Stimulated activated CD8-positive, alpha-beta memory T cell treated with anti-CD3 and anti-CD28 coated beads, Interleukin-7, amount 100 ng/mL, for 1 hour (primary cell): ENCODE measurements at places on chromosomes 4 and X.

GRCh38 chrX:69027181-69028005 is 137.9 kb downstream of the PJA1 start:
- no peak for DNase-seq

GRCh38 chr4:180635281-180635680 is 1607.9 kb upstream of the TENM3 start:
- DNase-seq = no peak

DNA sequence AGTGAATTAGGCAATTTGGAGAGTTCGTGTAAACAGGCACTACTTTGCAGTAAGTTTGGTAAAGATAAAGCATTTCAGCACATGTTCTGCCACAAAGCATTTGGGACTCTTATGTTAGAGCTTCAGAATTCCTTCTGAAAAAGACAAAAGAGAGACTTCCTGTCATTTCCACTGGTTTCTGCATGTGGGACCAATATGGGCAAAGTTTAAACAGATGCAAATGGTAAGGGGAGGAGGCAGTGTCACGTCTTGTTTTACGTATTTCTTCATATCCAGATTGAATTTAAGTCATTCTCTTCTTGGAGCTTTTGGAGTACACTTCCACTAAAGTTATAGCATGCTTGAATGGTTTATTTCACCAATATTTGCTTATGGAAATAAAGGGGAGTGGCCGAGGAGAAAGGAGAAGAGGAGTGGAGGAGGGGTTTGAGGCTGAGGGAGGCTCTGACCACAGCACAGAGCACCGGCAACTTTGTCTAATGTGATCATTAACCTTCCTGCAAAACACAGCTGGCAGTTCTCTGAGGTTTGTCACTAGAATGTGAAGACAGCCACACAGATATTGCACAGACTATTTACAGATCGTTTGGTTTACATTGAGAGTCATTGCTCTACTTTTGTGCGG is at the start of gene APELA:
TSS of gene APELA (plus strand) at position 479 of the 625 bp plus-strand sequence. CDS start 154 bp downstream, outside the sequence.
- no peak for DNase-seq

- no peak for DNase-seq
Observed at GRCh38 chr4:22595684-22596083, 79.8 kb upstream of the ADGRA3 start.

DNA sequence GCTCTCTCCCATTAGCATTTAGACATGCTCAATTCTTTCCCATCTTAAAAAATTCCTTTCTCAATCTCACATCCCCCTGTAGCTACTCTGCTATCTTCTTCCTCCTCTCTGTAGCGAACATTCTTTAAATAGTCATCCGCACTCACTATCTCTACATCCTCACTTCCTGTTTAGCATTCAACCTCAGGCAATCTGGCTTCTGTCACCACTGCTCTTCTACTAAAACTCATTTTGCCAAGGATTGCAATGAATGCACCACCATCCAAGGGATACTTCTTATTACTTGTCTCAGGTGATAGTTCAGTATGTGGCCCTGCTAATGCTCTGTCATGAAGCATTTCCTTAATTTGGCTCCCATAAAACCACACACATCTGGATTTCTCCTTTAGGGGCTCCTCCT is 10.9 kb upstream of the TET2 start:
- no peak for DNase-seq

DNA sequence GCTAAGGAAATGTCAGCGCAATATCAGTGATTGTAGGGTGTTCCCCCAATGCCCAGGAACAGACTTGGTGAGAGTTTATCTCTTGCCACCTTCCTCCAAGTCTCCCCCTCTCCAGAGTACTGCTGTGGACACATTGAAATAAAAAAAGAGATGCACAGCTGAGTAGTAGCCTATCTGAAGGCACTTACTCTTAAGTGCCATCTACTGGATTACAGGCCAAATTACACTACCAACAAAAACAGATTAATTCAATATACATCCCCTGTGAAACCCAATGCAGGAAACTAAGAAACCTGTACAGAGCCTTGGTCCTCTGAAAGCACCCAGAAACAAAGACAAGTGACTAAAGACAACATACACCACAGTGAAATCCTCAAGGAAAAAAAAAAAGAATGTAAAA is 460.3 kb downstream of the ZIC3 start:
- DNase-seq = no peak

DNA sequence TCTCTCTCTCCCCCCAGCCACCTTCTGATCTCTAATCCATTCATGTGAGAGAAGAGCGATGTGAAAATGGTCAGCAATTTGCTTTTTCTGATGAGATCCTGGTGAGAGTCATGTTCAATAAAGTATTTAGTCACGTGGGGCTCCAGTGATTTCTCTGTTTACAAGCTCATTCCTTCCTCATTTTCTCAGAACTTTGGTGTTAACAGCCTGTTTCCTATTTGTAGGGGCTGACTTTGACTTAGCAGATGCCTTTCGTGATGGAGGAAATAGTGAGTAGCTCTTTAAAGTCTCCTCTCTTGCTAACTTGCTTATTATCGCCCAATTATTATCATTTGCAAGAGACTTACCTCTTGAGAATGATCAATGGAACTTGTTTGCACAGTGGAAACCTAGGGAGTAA is 72.6 kb upstream of the CD99 start:
- DNase-seq = no peak

- no peak for DNase-seq
Observed at GRCh38 chrX:71227370-71228062, 4.5 kb downstream of the GJB1 start.

DNA sequence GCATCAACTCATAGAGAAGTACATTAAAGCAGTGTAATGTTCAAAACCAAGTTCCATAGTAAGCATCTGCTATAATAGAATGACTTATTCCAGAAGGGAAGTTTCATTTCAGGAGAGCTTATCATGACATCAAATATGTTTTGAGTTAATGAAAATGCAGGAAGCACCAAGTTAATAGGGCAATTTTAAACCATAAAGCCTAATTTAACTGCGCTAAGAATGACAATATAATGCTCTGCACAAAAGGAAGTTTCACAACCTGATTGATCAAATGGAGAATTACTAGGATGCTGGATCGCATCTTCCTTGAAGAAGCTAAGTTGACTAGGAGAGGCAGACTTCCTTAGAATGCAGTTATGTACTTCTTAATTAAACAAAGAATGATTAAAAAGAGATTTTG is 416.9 kb upstream of the MAGEB2 start:
- no peak for DNase-seq

GRCh38 chr4:185945252-185945651 is 123.7 kb upstream of the TLR3 start:
- no peak for DNase-seq

DNA sequence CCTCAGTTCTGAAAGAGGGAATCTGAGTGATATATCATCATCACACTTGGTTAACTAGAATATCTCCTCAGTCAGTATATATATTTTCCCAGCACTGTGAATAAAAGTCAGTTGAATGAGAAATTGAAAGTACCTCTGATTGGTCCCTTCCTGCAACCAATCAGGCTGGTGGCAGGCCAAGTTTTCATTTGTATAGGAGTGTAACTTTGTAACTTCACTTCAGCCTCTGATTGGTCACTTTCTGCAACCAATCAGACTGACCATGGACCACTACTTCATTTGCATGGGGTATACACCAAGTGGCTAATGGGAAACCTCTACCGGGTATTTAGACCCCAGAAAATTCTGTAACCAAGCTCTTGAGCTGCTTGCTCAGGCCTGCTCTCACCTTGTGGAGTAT is 2.0 kb upstream of the PGK1 start:
- DNase-seq = no peak

DNA sequence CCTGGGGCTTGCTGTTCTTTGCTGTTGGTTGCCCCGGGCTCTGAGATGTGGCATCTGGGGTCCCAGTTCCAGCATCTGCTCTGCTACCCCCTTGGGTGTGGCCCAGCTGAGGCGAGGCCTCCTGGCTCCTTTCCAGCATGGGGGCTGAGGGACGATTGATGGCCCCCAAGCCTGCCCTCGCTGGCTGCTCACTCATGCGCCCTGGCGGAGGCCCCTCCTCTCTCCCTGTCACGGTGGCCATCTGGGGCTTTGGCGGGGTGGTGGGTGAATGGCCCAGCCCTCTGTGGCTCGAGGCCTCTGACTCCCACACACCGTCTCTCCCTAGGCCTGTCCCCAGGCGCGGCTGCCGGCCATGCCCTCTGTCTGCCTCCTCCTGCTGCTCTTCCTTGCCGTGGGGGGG is 1.8 kb downstream of the PLXNA3 start:
- no peak for DNase-seq

GRCh38 chrX:18173494-18174180 is 47.0 kb downstream of the BEND2 start:
- DNase-seq = no peak

- peak; percentile 34 for DNase-seq
Observed at GRCh38 chrX:44344194-44344593, 722 bp upstream of the EFHC2 start.

DNA sequence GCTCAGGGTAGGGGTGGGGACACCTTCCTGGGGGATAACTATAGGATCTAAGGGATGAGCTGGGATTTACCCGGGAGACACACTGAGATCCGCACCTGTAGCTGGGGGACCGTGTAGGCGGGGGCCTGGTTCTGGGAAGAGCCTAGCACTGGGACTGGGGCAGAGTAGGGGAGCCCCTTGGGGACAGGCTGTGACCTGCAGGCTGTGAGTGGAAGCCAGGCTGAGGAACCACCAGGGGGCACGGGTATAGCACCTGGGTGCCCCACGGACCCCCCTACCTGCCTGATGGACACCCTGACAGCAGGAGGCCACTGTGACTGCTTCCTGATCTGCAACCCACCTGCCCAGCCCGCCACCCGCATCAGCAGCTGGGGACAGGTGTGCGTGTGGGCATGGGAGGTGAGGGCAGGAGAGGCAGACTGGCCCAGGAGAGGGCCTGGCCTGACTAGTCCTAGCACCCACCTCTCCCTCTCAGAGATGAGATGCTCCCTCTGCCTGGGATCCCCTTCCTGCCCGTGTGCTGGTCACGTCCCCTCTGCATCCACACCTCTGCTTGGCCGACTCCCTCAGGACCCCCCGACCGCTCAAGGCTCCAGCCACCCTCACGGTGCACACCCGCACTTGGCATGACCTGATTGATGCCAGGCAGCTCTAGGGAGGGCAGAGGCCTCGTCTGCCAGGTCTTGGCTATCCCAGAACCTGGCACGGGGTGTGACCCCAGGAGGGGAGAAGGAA is 94.2 kb upstream of the NKX1-1 start:
- no peak for DNase-seq

DNA sequence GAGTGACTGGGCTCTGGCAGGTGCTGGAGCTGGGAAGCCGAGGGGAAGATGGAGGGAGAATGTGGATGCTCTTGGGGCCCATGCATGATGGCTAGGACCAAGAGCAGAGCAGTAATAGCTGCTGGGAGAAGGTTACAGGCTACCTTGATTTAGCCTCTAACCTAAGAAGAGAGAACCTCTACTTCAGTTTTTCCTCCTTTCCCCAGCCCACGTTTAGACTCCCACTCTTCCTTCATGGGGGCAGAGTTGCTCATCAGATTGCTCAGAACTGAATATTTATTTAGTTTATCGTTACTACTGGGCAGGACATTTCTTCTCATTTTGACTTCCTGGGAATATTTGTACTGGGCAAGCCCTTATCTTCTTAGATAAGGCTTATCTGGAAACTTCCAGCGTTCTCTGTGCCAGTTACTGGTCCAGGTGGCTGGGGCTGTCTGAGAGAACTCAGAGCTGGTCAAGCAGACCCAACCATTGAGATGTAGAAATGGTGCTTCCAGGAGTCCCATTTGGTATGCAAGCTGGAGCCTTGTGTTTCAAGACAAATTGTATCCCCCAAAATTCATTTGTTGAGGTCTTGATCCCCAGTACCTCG is 442.9 kb upstream of the BOD1L1 start:
- DNase-seq = no peak

GRCh38 chr4:5705647-5706320 is 2.6 kb downstream of the EVC2 start:
- DNase-seq = no peak

GRCh38 chrX:153595859-153596857 is 2.8 kb downstream of the CCNQ start:
- DNase-seq = no peak
